Stromal cell of bone marrow (primary cell): ENCODE measurements at places on chromosomes 4 and X.
A peak's percentile ranks its signal among the peaks of the same experiment; 100 is the strongest.

DNA sequence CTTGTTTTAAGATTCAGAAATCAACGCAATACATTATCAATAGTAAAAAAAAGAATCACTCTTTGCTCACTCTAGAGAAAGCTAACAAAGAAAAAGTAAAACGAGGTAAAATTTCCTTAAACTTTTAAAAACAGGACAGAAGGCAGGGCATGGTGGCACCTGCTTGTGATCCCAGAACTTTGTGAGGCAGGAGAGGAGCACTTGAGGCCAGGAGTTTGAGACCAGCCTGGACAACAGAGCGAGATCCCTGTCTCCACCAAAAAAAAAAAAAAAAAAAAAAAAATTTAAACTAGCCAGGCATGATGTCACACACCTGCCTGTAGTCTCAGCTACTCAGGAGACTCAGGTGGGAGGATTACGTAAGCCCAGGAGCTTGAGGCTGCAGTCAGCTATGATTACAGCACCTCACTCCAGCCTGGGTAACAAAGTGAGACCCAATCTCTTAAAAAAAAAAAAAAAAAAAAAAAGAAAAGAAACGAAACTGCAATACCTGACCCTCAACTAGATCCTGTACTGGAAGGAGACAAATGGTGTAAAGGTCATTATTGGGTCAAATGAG lies 3.5 kb downstream of the CCNI start:
- no peak for DNase-seq

DNA sequence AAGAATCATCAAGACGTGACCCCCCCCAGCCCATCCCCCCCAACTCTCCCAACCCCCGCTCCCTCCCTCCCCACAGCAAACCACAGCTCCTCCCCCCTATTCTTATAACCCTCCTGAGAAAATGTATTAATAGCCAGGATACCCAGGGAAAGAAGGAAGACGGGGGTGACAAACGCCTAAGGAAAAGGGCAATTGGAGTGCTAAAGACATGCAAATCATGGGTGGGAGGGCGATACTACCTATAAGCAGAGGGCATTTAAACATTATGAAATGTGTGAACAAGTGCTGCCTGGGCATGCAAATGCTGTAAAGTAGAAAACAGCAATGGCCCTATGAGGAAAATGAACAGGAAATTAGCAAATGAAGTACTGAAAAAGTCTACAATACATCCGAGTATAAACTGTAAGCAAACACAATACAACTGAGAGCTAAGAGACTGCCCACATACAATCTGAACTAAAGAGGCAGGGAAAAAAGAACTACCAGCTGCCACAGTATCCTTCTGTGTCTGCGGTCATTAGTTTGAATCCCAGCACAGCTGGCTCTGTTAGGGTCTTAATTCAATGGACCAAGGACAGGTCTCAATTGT lies 2.4 kb downstream of the CXXC4 start:
- no peak for DNase-seq

- no peak for DNase-seq
Measured at GRCh38 chr4:141390571-141390970, 169.9 kb downstream of the ZNF330 start.

GRCh38 chr4:37976507-37976906 lies 16.3 kb downstream of the PTTG2 start:
- DNase-seq, result no peak

GRCh38 chrX:93977641-93978040 lies 303.6 kb downstream of the FAM133A start:
- DNase-seq, result no peak

GRCh38 chrX:7574325-7574724 lies 268.6 kb upstream of the VCX start:
- no peak for DNase-seq

DNA sequence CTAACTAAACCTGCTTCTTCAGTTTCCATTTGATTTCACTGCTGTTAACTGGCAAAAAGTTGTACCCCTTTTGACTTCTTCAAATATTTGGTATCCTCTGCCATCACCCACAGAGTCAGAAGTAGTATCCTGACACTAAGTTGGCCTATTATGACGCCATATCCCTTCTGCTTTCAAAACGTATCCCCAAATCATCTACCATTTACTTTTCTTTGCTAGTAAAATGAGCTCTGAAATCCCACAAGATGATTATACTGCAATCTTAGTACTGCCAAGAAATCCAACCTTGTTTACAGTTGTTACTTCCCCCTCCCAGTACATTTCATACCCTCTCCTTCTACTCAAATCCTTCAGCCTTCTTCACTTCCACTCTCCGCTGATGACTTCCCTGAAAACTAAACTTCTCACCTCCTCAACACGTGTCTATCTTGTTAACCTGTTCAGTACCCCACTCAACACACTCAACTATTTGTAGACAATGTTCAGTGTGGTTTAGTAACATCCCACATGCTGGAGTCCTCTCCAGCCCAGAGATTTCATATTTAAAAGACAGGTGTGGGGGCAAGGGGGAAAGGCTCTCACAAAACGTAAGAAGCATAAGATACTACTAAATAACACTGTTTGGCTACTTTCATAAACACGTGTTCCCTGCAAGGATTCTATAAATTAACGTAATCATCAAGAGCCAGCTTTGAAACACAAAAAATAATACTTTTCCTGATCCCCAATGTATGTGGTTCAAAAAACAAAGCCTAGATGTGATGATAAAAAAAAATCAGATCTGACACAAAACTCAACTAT lies 1.3 kb downstream of the NAF1 start:
- DNase-seq, result no peak

GRCh38 chrX:150310417-150310816 lies 52.7 kb upstream of the MAMLD1 start:
- no peak for DNase-seq

DNA sequence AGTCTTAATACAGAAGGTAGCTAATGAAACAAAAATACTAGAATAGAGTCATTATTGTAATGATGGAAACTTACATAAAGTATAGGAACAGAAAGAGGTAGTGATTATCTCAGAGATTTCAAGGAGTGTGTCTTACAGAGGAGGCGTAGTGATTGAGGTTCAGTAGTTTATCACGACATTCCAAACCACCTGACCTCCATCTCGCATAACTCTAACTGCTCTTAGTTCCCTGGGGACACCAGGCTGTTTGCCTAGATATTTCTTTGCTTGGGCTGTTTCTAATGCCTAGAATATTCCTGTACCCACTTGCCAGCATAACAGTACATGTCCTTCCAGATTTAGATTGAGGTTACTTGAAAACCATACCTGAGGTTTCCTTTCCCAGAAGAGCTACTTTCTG lies 29.1 kb downstream of the STAG2 start:
- no peak for DNase-seq

DNA sequence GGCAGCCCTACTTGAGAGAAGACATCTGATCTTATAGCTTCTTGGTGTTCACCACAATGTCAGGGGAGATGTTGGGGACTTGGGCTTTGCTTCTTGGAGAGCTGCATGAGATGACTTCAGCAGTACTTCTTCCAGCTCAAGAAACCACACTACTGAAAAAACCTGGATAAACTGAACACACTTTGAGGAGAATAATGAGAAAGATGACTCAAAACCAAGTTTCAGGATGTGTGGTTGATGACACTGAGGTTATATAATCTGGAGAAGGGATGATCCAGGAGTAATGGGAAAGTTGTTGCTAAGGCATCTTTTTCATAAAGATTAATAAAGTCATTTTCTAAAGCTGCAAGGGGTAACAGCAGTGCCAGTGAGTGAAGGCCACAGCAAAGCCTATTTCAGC lies 58.4 kb upstream of the PNPLA4 start:
- DNase-seq, result no peak

- peak; percentile 49 for DNase-seq
Measured at GRCh38 chrX:45479835-45480422, 279.3 kb upstream of the DIPK2B start.

GRCh38 chr4:17613761-17614415 lies 553 bp upstream of the MED28 start:
- DNase-seq, result peak; percentile 63

DNA sequence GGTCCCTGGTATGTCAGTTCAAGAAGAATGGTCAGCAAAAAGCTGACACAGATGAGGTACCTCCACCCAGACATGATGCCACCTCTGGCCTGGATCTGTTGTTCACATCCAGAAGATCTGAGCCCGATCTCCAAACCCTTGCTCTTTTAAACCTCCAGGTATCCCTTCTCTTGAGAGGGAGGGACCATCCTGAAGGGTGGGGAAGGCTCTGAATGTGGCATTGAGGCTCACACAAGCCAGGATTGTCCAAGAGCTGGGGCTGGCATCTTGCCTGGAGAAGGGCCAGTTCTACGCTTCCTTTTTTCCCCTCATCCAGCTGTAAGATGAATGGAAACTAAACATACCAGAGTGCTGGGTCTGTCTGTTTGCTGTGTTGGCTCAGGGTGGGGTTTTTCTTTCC lies at the start of gene ITIH6:
Gene ITIH6, minus strand, starts transcription at position 119 of the 400 bp plus-strand sequence. Its CDS starts 45 bp downstream, at position 74.
- DNase-seq, result no peak

GRCh38 chrX:74251006-74251930 lies 52.7 kb upstream of the ZCCHC13 start:
- DNase-seq, result no peak

DNA sequence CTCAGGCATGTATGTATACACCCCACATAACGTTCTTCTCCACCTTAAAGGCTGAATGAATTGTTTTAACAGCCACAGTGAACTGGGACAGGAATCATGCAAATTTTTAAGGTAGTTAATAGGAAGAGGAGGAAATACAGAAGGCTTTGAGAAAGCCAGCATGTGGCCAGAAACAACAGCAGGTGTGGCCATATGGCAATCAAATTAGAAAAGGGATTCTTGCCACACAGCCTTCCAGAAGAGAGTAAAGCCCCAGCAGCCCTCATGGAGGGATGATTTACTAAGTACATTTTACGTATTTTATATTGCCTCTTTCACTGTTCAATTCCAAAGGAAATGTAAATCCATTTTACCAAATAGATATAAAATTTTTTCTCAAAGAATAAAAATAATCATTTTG lies 792.2 kb downstream of the ADGRL3 start:
- no peak for DNase-seq

- DNase-seq, result peak; percentile 36
Measured at GRCh38 chrX:50579955-50580354, 109.3 kb upstream of the DGKK start.

DNA sequence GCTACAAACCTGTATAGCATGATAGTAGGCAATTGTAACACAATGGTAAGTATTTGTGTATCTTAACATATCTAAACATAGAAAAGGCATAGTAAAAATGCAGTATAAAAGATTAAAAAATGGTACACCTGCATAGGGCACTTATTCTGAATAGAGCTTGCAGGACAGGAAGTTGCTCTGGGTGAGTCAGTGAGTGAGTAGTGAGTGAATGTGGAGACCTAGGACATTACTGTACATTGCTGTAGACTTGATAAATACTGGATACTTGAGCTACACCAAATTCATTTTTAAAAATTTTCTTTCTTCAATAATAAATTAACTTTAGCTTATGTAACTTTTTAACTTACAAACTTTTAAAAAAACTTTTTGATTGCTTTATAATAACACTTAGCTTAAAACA lies 68.2 kb upstream of the MAML3 start:
- no peak for DNase-seq

DNA sequence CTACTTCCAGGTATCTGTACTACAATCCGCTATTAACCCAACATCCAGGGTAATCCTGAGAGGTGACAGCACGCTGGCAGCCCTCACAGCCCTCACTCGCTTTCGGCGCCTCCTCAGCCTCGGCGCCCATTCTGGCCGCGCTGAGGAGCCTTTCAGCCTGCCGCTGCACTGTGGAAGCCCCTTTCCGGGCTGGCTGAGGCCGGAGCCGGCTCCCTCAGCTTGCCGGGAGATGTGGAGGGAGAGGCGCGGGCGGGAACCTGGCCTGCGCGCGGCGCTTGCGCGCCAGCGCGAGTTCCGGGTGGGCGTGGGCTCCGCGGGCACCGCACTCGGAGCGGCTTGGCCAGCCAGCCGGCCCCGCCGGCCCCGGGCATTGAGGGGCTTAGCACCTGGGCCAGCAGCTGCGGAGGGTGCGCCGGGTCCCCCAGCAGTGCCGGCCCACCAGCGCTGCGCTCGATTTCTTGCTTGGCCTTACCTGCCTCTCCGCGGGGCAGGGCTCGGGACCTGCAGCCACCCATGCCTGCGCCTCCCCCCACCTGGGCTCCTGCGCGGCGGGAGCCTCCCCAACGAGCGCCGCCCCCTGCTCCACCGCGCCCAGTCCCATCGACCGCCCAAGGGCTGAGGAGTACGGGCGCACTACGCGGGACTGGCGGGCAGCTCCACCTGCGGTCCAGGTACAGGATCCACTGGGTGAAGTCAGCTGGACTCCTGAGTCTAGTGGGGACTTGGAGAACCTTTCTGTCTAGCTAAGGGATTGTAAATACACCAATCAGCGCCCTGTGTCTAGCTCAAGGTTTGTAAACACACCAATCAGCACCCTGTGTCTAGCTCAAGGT lies 87.3 kb downstream of the PRSS12 start:
- no peak for DNase-seq

GRCh38 chr4:123699880-123700771 lies 303.5 kb downstream of the SPRY1 start:
- peak; percentile 74 for DNase-seq

DNA sequence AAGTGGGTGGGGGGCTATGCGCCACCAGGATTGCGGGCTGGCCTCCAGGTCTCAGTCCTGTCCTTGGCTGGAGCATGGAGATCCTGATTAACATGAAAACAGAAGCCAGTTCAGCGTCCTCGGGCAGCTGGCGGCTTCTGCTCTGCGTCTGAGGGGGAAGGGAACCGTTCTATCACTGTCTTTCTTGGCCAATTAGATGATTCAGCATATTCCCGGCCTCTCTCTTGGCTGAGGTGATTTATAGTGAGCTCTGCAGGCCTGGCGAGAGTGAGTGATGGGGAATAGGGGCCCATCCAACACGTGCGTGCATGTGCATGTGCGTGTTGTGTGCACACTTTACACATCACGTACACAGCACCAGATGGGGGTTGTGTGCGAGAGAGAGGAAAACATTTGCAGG lies 145.8 kb upstream of the ATP6AP2 start:
- DNase-seq, result no peak

GRCh38 chr4:64889906-64890610 lies 480.8 kb upstream of the TECRL start:
- no peak for DNase-seq

GRCh38 chrX:9535101-9535500 lies 70.2 kb downstream of the TBL1X start:
- DNase-seq, result no peak

GRCh38 chr4:150289198-150289597 lies 211.0 kb downstream of the DCLK2 start:
- no peak for DNase-seq
